Fibroblast of skin of scalp (primary cell): ENCODE measurements at places on chromosomes 5 and 9.

- DNase-seq: no peak
Measured at GRCh38 chr9:34001951-34002350, 46.7 kb downstream of the UBAP2 start.

GRCh38 chr9:13127131-13127530, 152.4 kb downstream of the MPDZ start:
- DNase-seq: no peak

GRCh38 chr5:143227301-143227700, 176.2 kb downstream of the NR3C1 start:
- DNase-seq: no peak

DNA sequence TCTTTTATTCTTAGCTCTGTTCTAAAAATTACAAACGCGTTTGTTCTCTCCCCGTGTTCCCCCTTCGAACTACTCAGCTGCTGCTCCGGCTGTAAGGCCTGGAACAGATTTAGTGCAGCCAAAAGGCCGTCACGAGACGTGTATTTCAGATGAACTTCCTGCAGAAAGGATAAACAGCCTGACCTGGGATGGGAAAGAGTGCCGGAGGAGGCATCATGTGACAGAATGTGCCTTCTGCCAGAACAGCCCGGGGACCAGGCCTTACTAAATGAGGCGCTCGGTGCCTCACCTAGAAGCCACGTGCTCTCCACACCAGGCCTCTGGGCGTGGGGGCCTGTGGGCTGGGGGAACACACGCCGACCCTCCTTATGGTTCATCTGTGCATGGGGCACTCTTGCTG, 94.7 kb downstream of the PPARGC1B start:
- DNase-seq: no peak

DNA sequence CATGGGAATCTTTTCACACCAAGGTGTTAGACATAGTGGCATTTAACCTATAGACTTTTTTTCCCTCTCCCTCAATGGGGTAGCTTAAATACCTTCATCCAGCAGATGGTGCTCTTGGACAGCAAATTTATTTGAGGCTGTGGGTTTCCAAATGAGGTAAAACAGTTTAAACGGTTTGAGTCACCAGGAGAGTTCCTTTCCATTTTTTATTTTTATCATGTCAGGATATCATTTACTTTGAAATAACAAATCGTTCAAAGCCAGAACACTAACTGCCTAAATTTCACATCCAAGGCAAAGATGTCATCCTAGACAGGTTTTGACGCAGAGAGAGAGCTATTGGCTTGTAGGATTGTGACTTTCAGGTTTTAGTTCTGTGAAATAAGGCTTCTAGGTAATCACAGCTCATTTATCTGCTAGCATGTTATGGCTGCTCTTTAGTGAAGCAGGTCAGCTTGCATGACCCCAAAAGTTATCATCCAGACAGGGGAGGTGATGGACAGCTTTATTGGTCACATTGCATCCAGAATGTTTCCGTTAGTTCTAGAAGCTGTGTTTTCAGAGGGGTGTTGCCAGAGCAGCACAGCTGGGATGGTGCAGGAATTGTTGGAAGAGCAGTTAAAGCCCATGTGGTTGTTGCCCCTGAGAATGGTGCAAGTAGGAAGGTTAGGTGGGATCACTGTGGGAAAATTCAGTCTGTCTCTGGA, 69.8 kb downstream of the KDM4C start:
- DNase-seq: peak; percentile 47

GRCh38 chr9:29778281-29778849, 2205.1 kb upstream of the C9orf72 start:
- DNase-seq: no peak

- DNase-seq: no peak
Measured at GRCh38 chr5:1720396-1721110, 79.1 kb downstream of the MRPL36 start.

DNA sequence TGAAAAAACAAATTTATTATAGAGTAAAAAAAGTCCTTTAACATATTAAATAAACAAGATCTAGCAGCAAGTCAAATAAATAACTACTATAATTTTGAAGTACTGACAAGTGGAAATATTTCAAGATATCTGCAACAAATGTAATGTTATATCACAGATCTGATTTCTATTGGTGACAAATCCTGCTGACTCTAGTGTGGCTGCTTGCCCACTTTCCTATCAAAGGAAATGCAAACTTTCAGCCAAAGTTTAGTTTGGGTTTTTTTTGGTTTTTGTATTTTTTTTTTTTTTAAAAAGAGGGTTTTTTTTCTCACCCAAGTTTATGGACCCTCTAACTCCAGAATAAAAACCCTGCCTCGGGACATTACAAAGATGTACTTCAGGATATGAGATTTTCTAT, 12.9 kb downstream of the ADRA1B start:
- DNase-seq: no peak

GRCh38 chr5:159459132-159459627, 128.9 kb upstream of the IL12B start:
- no peak for DNase-seq

DNA sequence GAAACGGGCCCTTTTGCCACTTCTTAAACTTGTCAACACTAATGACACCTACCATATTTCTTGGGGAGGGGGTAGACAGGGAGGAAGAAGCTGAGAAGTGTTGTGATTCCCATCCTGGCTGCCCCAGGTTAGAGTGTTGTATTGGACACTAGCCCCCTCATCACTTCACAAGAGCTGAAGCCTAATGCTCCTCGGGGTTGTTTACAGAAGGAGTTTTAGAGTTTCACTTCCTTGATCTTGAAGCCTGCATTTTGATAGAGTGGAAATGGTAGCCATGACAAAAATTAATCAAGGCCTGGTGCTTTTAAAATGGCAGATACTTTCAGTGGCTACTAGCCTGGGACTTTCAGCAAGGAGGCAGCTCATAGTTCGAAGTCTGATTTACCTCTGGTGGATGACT, 11.0 kb upstream of the FAM120AOS start:
- no peak for DNase-seq

DNA sequence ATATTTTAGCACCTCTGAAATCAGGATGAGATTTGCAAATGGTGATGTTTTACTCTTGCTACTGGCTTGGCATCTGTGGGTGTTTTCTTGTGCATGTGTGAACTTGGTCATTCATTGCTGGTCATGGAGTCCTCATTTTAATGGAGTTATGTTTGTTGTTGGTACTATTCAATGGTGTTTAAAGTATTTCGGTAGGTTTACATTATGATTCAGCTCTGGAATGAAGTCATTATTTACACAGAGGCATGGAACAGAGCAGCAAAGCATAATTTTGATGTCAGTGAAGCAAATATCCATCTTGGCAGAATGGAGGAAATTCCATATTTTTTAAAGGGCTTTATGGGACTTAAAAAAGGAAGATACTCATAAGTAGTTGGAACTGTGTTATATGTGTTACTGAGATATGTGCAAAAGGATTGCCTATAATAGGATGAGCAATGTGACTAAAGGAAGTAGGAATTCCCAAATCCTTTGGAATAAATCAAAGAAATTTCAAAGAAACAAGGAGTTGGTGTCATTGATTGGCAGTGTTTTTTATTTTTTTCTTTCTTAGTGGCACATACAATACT, 147.4 kb downstream of the ACTBL2 start:
- peak; percentile 86 for DNase-seq

GRCh38 chr9:5787759-5788302, 45.1 kb downstream of the ERMP1 start:
- DNase-seq: no peak

- no peak for DNase-seq
Measured at GRCh38 chr9:128495804-128496417, 8.6 kb upstream of the GLE1 start.

GRCh38 chr9:98591696-98592095, 117.0 kb downstream of the GABBR2 start:
- no peak for DNase-seq

GRCh38 chr9:89548071-89548638, 50.2 kb upstream of the SEMA4D start:
- DNase-seq: no peak

DNA sequence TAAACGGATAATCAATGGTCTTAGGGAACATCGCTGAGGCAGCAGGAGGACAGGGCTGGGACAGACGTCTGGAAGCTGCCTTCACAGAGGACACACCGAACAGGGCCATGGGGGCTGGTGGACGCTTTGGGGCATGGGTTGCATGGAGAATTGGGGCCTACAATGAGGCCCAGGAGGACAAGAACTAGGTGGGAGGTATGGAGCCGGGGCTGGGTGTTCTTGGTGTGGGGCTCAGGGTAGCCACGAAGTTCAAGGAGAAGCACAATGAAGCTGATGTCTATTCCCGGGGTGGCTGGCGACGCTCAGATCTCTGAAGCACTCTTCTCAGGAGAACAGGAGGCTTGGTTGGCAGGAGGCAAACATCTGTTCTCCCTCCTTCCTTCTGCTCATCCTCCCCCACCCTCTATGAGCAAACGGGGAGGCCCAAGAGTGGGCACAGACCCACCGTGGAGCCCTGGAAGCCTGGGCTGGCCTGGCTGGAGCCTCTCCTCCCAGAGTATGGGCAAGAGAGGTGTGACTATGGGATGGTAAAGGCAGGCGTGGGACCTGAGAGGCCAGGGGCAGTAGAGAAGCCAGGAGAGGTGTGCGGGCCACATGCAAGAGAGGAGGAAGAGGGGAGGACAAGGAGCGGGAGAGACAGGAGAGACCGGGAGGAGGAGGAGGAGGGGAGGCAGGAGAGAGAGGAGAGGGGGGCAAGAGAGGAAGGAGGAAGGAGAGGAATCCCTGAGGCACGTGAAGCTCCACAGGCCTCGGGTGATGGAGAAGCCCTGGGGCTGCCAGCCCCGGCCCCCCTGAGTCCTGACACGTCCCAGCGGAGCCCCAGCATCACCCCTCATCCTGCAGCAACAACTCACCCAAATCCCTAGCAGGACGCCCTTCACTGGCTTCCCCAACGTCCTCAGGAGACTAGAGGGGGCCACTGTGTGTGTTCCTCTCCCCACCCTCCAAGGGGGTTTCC, 159.1 kb downstream of the OLFM1 start:
- no peak for DNase-seq

GRCh38 chr5:96348536-96348935, 84.5 kb downstream of the PCSK1 start:
- DNase-seq: no peak

- DNase-seq: peak; percentile 54
Measured at GRCh38 chr9:125805586-125805985, 58.4 kb downstream of the PBX3 start.

GRCh38 chr9:19028835-19029451, 4.1 kb downstream of the SAXO1 start:
- peak; percentile 73 for DNase-seq

DNA sequence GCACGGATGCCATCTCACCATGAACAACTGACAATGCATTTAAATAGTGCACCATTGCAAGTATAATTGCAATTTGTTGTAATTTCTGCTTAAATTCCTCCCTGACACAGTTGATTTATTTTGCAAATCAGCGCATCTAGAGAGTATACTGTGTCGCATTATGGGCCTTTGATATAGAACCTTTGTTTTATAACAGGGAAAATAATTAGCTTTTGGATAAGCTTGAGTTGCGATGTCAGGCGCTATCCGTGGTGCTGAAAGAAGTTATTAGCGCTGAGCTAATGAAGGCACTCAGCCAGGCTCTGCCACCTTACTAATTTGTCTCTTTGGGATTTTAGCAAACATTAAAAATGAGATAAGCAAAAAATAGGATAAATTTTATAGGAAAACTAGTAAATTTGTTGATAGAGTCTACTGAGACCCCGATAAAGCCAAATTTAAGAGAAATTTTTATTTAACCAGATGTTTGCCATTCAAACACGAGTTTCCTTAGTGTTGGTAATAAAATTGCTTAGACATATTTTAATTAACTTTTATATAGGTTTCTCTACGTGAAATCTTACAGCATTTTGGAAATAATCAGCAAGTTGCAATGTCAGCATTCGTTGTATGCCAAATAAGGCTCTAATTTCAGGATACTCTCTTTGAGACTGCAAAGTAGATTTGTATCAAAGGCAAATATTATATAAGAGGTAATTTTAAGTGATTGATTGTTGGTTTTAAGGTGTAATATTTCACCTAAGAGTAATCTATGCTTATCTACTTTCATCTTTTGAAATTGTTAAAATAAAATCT, 355.5 kb downstream of the TLR4 start:
- peak; percentile 3 for DNase-seq

DNA sequence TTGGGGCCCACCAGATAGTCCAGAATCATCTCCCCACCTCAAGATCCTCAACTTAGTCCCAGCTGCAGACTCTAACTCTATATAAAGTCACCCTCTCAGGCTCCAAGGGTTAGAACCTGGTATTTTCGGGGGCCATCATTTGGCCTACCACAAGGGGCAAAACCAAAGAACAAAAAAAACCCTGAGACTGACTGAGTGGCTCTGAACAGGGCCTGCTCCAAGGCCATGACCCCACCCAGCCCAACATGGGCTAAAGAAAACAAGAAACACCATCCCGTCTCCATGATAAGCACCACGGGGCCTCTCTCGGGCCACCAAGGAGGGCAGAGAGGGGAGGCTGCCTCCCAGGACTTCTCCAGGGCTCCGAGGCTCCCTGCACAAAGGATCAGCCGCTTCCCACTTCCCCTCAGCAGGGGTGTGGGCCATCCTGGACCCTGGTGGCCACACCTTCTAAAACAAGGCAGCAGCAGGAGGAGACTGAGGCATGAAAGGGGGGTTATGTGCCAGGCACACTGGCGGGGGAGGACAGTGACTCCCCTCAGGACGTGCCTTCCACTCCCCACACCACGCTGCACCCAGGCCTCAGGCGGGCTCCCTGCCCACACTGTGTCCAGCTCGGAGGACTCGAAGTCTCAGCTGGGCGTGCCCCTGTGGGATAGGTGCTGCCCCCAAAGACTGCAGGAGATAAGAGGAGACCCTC, 51.5 kb downstream of the SEMA4D start:
- no peak for DNase-seq

- no peak for DNase-seq
Measured at GRCh38 chr9:101764472-101764871, 26.0 kb upstream of the GRIN3A start.

- DNase-seq: no peak
Measured at GRCh38 chr9:79390077-79390698, 181.6 kb upstream of the TLE4 start.

GRCh38 chr5:173653822-173654523, 37.5 kb upstream of the BOD1 start:
- DNase-seq: no peak

DNA sequence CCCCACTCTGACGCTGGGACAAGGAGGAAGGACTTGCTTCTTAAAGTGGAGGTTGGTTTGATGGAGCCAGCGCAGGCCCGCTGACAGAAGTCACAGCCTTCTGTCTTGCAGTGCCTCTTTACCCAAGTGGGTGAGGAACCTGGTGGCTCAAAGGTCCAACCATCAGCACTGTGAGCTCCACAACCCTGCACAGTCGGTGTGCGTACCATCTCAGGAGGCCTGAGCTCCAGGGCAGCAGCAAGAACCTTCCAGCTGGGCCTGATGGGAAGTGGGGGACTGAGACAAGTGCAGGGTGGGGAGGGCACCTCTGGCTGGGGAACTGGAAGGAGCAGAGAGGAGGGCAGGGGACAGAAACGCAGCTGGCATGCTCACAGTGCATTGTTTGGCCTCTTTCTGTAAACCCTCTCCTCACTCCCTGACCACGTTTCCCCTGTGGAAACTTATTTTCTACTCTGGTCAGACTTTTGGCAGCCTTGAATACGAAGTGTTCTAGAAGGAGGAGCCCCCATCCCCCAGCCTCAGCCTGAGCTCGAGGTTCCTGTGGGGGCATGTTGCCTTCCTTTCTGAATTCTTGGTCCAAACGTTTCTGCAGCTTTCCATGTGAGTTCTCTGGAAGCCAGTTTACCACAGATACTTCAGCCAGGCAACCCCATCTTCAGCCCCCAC, 178.5 kb upstream of the PITX1 start:
- DNase-seq: no peak
